ENCODE measurements at places on chromosomes 3 and 15.

DNA sequence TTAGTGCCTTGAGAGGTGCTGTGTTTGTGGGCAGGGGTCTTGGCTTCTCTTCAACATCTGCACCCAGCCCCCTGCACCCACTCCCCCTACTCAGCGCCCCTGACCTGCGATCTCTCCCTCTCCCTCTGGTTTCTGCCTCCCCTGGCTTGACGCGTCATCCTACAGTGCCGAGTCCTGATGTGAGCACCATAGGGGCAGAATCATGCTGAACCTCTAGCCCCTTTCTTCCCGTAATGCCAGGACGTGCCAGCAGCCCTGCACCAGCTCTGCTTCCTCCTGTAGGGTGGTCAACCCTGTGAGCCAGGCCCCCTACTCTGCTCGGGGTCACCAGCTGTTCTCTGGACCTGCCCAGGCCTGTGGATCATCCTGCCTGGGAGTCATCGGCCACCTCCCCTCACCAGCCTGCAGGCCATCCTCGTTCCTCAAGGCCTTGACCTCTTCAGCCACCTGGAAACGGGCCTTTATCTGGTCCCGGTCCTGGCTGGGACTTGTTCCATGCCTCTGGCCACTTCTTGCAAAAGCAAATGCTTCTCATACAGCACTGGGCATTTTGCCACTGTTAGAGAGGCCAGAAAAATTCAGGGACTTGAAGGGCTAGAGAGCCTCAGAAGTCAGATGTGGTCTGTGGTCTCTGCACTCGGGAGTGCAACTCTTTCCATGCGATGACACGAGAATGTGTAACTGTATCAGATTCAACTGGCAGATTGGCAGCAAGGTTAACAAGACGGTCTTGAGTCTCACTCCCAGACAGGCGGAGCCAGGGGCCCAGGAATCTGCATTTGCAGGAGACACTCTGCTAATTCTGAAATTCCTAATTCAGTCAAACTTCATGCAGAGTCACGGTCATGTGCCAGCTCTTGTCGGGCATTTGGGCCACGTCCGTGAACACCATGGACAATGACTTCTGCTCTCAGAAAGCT is 16.7 kb upstream of the KLF15 start:
- no peak for DNase-seq

DNA sequence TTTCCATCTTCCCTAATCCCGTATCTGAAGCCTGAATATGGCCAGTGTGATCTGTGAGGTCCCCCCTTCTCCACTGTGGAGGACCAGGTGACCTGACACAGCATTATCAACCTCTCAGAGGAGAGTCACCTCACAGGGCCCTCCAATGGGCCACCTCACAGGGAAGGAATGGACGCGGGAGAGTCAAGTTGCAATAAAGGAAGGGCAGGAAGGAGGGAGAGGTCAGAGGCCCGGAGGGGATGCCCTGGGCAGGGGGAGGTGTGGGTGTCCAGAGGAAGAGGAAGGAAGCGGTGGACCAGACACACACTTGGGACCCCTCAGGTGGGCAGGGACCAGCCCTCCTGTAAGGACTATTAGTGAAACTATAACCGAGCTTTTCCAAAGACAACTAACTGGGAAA is 14.6 kb upstream of the LRRC15 start:
- no peak for DNase-seq

DNA sequence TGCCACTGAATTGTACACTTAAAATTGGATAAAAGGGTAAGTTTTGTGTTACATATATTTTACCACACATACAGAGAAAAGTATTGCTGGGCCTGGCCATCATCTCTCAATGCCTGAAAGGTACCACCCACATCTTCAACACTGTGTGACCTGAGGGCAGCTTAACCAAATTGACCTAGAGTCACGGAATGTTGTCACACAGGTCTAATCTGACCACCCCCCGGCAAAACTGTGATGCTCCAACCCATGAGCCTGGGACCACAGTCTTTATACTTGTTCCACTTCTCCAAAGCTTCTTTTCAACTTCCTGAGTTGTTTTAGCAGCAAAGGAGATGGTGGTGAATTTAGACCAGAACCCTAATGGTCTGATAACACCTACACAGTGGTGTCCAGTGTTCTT is 210.3 kb upstream of the TPM1 start:
- DNase-seq, result no peak

- peak; percentile 76 for DNase-seq
Measured at GRCh38 chr3:159252772-159253384, 451.0 kb downstream of the MFSD1 start.

DNA sequence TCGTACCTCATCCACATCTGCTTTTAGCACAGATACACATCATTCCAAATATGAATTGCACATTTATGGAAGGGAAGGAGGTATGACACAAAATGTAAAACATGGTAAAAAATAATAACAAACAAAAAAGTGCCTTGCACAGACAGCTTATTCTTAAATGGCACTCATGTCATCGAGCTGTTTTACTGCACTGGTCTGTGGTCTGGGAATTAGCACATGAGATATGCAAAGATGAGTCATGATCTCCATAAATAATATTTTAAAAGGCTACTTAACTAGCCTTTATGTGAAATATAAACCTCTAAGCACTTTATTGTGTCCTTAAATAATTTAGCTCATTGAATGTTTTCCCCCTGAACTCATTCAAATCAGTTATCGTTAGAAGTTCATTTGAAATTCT is 142.2 kb upstream of the ZNF385D start:
- no peak for DNase-seq

DNA sequence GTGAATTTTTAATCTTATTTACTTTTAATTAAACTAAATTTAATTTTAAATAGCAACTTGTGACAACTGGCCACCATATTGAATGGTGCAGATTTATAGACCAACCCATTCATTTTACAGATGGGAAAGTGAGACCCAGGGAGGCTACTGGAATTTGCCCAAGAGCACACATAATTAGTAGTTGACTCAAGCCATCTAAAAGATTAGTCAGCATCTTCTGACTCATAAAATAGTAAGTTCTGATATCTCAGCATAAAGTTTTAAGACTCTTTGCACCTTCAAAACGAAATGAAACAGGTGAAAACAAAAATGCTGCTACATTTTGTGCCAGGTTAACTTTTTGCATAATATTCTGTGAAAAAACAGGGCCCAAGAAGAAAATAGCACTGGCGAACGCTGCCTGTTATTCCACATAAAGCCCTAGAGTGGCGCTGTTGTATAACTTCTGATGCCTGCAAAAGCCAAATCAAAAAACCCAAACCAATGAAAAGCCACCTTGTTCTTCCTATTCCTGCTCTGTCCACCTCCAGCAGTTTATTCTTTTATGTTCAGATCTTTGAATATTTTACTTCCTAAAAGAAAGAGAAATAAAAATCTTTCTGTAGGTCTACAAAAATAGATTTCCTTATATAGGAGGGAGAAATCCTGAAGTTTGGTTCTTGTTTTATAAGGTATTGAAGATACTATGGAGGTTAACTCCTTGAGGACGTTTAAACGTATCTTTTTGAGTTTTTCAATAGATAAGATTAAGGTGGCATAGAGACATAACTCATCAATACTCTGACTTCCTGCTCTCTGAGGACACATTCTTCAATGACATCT is 62.8 kb downstream of the OTOL1 start:
- peak; percentile 74 for DNase-seq

DNA sequence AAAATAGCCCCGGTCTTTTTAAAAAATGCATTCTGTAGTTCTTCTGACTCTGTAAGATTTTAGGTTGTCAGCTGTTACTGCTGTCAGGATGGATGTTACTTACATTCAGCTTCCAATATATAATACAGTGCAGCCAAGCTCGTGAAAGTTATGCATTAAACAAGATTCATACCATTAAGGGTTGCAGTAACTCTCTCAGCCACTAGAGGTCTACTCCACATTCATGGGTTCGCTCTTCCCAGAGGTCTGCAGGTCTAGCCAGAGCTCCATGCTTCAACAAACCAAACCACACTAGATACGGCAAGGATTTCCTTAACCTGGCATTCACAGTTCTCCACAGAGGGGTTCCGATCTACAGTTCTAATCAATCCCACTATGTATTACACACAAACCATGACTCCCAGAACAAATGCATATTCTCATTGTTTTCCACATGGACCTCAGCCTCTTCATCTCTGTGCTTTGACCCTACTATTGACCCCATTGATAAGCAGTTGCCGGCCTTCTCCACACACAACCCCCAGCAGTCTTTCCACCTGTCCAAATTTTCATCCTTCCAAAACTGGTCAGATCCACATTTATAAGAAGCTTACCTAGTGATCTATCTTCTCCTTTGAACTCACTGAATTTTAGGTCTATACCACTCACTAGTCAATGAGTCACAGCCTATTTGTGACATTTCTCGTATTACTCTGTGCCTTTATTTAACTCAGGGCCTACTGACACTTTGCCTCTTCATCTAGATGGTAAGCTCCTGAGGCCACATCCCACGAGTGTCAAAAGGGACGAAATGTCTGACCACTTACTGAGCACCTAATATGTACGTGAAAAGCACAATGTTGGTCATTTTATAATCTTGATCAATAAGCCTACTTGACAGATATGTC is 33.7 kb downstream of the RORA start:
- peak; percentile 6 for DNase-seq

GRCh38 chr3:142705198-142705597 is 18.6 kb upstream of the TRPC1 start:
- peak; percentile 99 for DNase-seq

DNA sequence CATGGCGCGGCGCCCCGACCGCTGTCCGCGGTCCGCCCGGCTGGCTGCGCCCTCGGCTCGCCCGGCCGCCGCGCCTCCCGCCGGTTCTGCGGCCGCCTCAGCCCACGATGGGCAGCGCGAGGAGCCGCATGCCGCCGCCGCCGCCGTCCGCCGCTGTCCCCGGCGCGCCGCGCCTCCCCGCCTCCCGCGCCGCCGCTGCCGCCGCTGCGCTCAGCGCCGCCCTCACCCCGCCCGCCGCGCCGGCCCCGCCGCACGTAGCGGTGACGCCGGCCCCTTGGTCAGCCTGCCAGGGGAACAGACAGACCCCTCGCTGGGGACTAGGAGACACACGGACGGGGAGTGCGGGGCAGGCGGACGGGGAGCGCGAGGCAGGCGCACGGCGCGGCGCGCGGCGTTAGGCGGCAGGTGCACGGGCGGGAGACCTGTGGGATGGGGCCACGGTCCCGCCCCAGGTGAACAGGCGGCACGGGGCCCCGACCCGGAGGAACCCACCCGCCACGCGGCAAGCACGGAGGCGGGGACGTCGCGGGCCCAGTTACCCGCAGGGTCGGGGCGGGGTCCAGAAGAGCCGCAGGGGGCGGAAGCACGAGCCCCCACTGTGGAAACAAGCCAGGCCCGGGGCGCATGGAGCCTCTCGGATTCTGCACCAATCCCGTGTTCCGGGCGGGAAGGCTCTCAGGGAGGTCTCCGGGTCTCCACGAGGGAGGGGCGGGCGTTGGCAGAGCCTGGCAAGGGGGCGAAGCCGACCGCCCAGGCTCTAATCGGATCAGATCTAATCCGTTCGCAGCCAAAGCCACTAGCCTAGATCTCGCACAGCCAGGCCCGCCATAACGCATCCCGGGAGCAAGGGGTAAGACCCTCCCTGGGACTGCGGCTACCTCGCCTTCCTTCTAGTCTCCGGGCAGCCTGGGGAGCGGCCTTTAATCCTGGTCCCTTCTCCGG is at the start of gene CSPG5:
Gene CSPG5, minus strand, starts transcription at position 175 of the 942 bp plus-strand sequence. Its CDS starts 172 bp downstream, at position 3.
- DNase-seq, result no peak

DNA sequence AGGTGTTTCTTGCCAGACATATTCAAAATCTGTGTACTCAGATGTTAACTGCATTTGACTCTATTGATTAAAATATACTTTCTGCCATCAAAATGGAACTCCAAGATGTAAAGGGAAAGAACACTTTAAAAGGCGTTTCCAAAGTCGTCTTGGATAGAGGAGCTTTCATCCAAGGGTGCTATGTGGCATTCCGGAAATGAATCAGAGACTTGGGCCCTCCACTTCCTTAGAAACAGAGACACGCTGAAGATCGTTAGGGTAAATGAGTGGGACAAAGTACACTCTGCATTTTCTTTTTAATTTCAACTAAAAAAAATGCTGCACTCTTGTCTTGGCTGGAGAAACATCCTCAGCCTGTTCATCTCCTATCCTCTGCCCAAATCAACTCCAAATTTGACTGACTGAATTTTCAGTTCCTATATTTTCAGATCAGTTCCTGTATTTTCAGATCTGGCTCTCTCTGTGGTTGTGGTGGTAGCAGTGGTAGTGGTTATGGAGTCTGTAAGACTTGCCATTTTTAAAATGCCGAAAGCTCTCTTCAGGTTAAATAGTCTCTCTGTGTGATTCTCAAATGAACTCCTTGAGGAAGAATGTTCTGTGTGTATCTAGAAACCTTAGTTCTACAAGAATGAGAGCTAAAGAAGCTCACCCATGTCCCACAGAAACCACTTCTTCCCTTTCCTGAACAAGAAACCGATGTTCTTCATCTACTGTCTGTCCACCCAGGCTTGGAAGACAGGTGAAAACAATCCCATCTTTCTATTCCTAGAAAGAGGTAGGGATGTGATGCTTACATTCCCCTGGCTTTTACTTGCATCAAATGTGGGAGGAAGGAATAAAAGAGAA is 156.8 kb upstream of the ICE2 start:
- no peak for DNase-seq

DNA sequence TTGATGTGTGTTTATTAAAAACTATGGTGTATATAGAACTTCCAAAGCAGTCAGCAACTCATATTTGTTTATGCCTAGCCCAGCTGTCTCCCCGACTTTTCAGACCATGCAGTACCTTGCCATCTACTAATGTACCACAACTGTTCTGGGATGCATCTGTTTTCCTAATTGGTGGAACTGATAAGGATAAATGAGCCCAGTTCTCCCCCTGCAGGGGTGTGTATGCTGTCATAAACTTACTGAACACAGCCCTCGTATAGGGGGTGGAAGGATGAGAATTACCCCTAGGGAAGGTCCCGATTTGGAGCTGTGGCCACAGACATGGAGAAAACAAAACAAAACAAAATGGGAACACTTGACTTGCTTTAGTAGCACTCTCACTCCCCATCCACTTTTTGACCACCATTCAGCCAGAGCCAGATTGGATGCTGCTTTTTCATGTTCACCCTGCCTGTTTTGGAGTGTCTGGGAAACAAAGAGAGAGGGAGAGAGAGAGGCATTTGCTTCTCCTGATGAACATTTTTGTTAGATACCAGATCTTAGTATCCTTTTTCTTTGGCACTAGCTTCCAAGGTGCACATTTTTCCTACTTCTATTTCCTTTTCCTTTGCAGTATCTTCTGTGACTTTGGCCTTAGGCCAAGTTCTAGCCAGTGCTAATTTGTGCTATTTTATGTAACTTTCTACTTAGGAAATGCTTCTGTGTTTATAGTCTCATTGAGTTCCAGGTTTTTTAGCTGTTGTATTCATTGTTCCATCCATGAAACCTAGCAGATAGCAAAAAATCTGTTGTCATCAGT is 29.1 kb downstream of the CADM2 start:
- no peak for DNase-seq

DNA sequence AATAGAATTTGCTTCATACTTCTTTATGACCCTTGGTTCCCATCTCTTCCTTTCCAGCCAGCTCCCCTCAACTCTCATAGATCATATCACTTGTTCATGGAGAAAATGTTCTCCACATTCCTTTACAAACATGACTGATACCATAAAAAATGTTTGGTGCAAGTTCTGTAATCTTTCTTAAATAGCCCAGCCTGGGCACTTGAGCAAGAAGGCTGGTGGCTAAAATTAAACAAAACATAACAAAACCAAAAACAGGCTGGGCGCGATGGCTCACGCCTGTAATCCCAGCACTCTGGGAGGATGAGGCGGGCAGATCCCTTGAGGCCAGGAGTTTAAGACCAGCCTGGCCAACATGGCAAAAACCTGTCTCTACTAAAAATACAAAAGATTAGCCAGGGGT is 8.9 kb upstream of the POLR2M start:
- DNase-seq, result no peak

- no peak for DNase-seq
Measured at GRCh38 chr15:82062479-82063454, 16.9 kb upstream of the MEX3B start.

GRCh38 chr15:67212684-67213367 is 41.6 kb downstream of the AAGAB start:
- no peak for DNase-seq

- DNase-seq, result no peak
Measured at GRCh38 chr3:31161889-31162288, 267.4 kb upstream of the GADL1 start.

Measured in NCI-H1105 treated with DMSO at 0.1 percent for 48 hours (cell line).